Stimulated activated CD8-positive, alpha-beta memory T cell treated with anti-CD3 and anti-CD28 coated beads, Interleukin-2, amount 100 ng/mL, for 1 hour (primary cell): ENCODE measurements at places on chromosomes 6 and 20.

GRCh38 chr6:10140824-10141223 is 274.1 kb downstream of the TFAP2A start:
- DNase-seq: no peak

- DNase-seq: no peak
Observed at GRCh38 chr6:3904518-3904917, 55.3 kb downstream of the FAM50B start.

- no peak for DNase-seq
Observed at GRCh38 chr6:11968241-11968806, 43.8 kb upstream of the HIVEP1 start.

GRCh38 chr20:2236256-2236655 is 59.5 kb upstream of the TGM3 start:
- DNase-seq: no peak

DNA sequence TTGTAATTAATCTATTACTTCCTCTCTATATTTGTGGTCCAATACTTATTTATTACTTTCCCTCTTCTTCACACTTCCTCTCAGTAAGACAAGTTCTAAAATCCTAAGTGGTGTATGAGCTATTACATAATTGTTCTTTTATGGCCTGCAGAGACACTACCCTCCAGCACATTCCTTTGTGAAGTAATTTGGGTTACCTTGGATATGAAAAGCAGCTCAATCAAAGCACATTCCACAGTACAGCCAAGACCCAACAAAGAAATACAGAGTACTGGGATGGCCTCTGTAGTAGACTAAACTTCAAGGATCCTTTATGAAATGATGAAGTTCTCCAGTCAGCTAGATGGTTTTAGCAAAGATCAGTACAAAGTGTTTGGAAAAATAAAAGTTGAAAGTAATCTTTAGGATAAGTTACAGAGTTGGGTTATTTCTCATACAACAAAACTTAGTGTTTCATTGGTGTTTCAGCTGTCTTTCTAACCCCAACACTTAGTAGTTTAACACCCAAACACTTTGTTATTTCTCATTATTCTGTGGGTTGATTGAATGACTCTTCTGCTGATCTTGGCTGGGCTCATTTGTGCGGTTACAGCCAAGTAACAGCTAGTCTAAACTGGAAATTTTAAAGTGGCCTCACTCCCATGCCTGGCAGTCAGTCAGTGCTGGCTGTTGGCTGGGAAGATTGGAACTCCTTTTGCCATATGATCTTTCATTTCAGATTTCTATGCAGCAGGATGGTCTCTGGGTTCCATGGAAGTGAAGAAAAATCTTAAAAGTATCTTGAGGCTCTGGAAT is 161.5 kb upstream of the POU3F2 start:
- no peak for DNase-seq
